Renal cortical epithelial cell (primary cell): ENCODE measurements at places on chromosomes 6 and 20. TPM values are rescaled to one million over a fixed set of nuclear protein-coding genes. Genes with fewer than 3 reads are reported as not detected.

DNA sequence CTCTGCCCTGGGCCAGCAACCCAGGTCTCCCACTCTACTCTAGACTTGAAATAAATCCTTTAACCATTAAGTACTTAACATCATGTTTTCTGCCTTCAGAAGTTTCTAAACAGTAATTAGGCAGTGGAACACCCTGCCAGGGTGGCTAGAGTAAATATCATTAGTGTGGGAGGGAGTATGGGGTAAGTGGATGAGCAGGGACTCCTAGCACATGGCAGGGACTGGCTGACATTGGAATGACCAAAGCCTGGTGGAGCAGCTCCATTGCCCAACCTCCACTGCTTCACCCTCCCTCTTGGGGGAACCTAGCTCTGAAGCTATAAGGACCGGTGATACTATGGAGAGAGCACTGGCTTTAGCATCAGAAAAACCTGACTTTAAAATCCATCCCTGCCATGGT lies 167.1 kb downstream of the MAFB start:
- DNase-seq = peak; percentile 56

DNA sequence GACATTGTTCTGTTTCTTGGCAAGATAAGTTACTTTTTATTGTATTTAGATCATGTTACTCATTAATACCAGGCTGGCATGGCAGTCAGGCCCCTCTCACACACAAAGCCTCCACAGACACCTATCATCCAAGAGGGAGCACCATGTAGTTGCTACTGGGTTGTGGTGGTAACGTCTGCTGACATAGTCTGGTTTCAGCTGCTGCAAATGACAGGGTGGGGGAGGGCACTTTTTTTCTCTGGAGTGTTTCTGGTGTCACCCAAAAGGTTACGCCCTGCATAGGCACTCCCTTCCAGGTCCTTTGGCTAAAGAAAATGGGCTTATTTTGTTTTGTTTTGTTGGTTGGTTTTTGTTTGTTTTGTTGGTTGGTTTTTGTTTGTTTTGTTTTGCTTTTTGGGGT lies 236.4 kb upstream of the RIMS1 start:
- DNase-seq = no peak

DNA sequence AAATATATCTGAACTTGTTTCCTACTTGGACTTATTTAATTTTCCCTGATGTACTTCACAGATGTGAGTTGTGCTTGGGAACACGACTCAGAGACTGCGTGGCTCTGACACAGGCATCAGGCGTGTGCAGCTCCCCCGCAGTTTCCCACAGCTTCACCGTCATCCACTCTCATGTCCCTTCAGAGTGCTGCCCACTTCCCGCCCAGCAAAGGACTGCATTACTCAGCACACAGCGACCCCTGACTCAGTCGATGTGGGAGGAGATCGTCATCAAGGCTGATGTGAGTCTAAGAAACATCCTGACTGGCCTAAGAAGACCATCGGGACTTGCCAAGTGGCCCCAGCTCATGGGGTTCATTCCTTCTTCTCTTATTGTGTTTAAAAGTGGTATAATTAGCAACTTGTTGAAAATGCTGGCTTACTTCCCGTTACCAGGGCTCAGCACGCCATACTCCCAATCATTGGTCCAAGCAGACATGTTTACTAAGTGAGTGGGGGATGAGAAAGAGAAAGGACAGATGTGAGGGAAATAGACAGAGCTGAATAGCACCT lies 539.4 kb upstream of the JARID2 start:
- DNase-seq = peak; percentile 96

- DNase-seq = no peak
Measured at GRCh38 chr20:51461306-51461705, 81.2 kb downstream of the NFATC2 start.

DNA sequence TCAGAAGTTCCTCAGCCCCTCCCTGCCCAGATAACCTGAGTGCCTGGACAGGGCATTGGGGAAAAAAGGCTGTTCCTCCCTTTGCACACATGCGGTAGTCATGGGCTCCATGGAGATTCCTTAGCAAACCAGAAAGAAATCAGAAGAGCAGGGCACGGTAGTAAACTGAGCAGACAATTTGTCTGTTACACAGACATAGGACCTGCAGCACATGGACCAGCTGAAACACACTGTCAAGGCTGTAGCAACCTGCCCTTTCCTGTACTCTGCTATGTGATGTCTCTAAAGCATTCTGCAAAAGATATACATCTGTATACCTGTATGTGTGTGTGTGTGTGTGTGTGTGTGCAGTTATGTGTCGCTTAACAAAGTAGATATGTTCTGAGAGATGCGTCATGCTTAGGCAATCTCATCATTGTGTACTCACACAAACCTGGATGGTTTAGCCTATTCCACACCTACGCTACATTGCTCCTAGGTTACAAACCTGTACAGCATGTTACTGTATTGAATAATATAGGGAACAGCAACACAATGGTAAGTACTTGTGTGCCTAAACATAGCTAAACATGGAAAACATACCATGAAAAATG lies 44.4 kb upstream of the BMP5 start:
- DNase-seq = no peak

DNA sequence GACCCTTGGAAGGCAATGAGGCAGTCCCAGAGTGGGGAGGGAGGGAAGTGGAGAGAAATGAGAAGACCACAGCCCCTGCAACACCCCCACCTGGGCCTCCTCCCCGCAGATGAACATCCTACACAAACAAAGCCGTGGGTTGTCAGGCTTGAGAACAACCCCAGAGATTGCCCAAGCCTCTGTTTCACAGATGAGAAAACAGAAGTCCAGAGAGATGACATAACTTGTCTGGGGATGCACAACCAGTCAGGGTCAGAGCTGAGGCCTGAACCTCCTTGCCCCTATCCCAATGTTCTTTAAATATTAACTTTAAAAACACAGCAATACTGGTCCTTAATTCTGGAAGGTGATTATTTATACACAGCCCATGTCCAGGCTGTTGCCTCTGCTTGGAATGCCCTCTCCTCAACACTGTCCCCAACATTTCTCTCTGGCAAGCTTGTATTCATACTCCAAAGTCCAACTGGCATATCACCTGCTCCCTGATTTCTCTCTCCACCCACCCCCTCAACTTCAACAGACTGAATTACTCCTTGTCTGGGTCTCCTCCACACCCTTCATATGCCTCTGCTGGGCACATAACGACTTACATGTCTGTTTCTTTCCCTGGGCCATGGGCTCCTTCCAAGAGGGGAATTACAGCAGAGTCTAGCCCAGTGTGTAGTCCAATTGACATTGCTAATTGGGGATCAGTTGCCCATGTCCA lies 135.5 kb upstream of the LRFN2 start:
- peak; percentile 86 for DNase-seq

DNA sequence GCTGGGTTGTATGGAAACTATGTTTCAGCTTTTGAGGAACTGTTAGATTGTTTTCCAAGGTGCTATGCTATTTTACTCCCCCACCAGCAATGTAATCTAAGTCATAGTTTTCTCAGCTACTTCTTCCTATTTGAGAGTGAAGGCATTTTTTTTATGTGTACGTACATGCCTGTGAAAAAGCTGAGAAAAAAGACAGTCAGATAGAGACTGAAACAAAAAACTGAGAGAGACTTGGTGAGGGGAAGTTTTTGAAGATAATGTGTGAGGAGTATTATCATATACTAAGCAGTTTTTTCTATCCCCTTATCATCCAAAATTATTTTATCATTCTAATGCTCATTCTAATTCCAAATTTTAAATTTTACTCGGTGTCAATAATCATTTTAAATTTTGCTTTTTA lies 780.0 kb downstream of the BCKDHB start:
- no peak for DNase-seq

DNA sequence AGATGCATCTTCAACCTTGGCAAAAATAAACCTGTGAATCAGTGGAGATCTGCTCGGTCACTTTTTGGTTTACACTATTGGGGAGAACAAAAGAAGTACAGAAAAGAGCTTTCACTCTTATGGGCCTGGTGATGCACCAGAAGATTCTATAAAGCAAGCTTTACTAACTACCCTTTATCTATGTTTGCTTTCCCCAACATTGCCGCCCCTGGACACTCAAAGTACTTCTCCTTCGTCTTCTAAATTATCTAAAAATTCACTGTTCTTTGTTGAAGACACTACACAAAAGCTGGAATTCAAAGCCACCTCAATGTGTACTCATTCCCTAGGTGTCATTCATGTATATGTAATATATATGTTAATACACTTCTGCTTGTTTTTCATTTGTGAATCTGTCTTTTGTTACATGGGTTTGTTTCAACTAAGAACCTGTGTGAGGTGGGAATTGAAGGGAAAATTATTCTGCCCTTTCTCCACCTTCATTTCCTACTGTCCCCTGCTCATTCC lies 97.9 kb upstream of the BTN3A2 start:
- no peak for DNase-seq

DNA sequence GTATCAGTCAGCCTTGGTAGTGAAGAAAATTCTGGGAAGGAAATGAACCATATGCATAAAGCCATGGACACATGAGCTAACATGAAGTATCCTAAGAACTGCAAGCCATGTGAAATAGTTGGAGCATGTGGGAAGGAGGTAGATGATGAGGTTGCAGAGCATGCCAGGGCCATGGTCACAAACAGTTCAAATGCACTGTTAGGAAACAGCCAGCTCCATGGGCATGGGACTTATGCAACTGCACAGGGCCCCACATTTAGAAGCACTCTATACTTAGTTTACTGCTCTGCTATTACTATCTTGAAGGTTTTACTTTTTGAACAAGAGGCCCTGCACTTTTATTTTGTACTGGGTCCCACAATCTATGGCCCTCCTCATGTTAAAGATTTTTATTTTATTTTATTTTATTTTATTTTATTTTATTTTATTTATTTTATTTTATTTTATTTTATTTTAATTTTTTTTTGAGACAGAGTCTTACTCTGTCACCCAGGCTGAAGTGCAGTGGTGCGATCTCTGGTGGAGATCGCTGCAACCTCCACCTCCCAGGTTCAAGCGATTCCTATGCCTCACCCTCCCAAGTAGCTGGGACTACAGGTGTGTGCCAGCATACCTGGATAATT lies 169.1 kb downstream of the IBTK start:
- no peak for DNase-seq

- peak; percentile 70 for DNase-seq
Measured at GRCh38 chr6:116446399-116446798, 14.8 kb upstream of the CALHM6 start.

DNA sequence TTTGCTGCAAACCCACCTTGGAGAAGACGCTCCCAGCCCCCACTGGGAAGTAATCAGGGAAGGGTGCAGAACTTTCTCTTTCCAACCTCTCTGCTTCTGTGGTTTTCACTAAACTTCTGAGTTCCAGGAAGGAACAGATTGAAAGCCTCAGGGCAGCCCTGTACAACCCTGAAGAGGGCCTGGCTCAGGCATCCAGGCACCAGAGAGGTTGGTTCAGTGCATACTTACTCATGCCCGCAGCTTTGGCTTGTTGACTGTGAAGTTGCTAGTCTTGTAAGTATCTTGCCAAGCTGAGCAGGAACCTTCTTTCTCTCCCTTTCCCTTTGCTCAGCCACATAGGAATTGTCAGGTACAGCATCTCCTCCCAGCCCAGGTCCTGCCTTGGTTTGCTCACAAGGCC lies 272.2 kb upstream of the FOXQ1 start:
- DNase-seq = no peak

DNA sequence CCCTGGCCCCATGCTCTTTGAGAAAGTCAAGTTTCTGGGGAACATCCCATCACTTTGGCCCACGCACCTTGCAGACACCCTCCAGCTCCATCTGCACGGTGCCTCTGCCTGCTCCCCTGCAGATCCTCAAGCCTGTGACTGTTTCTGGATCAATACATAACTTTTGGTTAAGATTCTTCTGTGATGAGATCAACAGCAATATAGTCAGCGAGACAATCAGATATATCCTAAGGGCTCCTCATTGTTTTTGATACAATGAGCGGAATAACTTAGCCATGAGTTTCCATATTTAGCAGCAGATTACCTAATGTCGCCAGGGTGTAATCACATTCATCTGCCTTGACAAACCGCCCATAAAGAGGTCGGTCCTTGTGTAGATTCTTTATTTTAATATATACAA lies 109.3 kb upstream of the MTHFD1L start:
- DNase-seq = no peak

- no peak for DNase-seq
Measured at GRCh38 chr6:155093430-155093829, 98.3 kb downstream of the TIAM2 start.

GRCh38 chr20:49043000-49043399 lies 3.1 kb upstream of the CSE1L start:
- no peak for DNase-seq

GRCh38 chr20:33914919-33915318 lies 78.8 kb upstream of the RALY start:
- DNase-seq = peak; percentile 8

DNA sequence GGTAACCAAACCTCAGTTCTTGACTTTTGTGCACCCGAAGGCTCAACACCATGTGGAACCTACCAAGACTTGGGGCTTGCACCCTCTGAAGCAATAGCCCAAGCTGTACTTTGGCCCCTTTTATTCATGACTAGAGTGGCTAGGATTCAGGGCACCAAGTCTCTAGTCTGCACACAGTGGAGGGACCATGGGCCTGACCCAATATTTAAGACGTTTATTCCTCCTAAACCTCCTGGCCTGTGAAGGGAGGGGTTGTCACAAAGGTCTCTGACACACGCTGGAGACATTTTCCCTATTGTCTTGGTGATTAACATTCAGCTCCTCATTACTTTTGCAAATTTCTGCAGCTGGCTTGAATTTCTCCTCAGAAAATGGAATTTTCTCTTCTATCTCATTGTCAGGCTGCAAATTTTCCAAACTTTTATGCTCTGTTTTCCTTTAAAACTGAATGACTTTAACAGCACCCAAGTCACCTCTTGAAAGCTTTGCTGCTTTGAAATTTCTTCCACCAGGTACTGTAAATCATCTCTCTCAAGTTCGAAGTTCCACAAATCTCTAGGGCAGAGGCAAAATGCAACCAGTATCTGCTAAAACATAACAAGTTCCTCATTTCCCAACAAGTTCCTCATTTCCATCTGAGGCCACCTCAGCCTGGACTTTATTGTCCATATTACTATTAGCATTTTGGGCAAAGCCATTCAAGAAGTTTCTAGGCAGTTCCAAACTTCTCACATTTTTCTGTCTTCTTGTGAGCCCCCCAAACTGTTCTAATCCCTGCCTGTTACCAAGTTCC lies 481.4 kb upstream of the BTBD3 start:
- no peak for DNase-seq

- DNase-seq = no peak
Measured at GRCh38 chr6:170084166-170084730, 206.6 kb downstream of the DLL1 start.

- peak; percentile 66 for DNase-seq
Measured at GRCh38 chr6:148611213-148611612, 135.6 kb upstream of the UST start.

- no peak for DNase-seq
Measured at GRCh38 chr6:17442196-17442595, 48.8 kb downstream of the CAP2 start.

- DNase-seq = peak; percentile 67
Measured at GRCh38 chr6:2209226-2209809, 36.1 kb downstream of the GMDS start.

Gene TFAP2C
- 0.35 TPM in 1 of 2 replicates, not detected in the other for total RNA-seq

Gene COQ3
- total RNA-seq = 4.4 and 8.3 TPM in 2 replicates

Gene ADGRF4
- 0.10 and 5.2 TPM in 2 replicates for total RNA-seq

Gene HUS1B
- total RNA-seq = 0.70 TPM in 1 of 2 replicates, not detected in the other

Gene ALDH5A1
- total RNA-seq = 1.0 and 3.8 TPM in 2 replicates

Gene C4B
- total RNA-seq = 0.35 and 32.2 TPM in 2 replicates
